AML-193 (cell line): ENCODE measurements at places on chromosomes 2 and 18.

DNA sequence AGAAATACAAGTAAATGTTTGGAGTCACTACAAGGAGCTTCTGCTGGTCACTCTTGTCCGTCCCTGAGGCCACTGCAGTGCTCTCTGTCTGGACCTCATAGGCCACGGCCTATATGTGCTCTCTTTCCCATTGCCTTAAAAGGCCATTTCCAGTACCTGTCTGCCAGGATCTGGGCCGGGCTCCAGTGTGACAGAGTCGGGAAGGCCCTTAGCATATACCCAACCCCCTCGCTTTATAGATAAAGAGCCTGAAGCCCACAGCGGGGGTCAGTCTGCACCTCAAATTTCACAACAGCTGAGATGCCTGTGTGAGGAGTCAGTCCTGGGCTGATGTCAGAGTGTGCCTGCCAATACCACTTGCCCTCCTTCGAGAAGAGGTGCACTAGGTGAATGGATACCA is 39.9 kb downstream of the ADD2 start:
- DNase-seq: no peak

- no peak for DNase-seq
These were observed 91.5 kb downstream of the ACTR2 start for GRCh38 chr2:65319072-65319673.

DNA sequence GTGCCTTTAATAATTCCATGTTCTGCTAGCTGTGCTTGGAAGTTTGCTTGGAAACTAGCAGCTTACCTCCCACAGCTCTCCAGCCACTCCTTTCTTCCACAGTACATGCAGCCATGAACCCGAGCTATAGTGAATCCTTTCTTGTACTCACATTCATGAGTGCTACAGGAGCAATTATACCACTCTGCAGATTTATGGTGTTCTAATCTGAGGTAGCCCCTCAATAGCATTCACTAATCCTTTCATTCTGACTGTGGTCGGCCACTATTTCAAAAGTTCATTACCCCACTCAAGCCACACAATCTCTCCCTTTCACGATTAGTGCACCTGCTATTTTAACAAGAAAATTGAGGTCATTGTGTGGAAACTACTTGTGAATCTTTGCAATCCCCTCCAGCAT is 53.2 kb downstream of the CSRNP3 start:
- DNase-seq: no peak

GRCh38 chr2:108404784-108405397 is 27.1 kb downstream of the SULT1C4 start:
- no peak for DNase-seq

DNA sequence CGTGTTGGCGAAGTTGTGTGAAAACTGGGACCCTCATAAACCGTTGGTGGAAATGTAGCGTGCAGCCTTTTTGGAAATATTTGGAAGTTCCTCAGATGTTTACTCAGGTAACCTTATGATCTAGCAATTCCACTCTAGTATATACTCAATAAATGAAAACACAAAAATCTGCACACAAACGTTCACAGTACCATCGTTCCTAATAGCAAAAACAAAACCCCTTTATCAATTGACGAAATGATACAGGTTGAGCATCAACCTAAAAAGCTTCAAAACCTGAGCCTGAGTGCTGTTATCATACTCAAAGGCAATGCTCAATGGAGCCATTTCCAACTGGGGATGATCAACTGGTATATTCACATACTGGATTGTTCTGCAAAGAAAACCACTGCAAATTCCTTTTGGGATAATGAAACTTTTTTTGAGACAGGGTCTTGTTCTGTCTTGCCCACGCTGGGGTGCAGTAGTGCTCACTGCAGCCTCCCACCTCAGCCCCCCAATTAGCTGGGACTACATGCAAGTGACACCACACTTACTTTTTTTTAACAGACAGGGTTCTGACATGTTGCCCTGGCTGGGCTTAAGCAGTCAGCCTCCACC is 777 bp upstream of the C18orf32 start:
- no peak for DNase-seq

- DNase-seq: no peak
These were observed 47.8 kb downstream of the TEX51 start for GRCh38 chr2:126946318-126947102.

DNA sequence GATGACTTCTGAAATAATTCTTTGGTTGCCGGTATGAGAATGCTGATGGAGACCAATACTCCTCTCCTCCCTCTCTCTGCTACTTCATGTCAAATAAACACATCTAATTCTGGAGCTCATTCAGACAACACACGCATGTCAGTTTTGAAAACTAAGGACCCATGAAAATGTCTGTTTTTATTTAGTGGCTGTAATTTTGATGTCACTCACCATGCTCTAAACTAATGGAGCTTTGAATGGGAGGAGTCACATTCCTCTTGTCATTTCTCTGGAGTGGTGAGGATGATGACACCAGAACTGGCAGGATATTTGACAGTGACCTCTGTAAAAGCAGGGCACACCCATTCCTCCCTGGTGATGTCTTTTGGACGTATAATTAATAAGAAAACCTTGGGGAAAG is 163.0 kb downstream of the PHLPP1 start:
- no peak for DNase-seq
